Occipital lobe (tissue), 3 donors: ENCODE measurements at places on chromosomes 16 and 17.

- DNase-seq: no peak
Measured at GRCh38 chr16:67542464-67542863, 13.8 kb downstream of the RIPOR1 start.

DNA sequence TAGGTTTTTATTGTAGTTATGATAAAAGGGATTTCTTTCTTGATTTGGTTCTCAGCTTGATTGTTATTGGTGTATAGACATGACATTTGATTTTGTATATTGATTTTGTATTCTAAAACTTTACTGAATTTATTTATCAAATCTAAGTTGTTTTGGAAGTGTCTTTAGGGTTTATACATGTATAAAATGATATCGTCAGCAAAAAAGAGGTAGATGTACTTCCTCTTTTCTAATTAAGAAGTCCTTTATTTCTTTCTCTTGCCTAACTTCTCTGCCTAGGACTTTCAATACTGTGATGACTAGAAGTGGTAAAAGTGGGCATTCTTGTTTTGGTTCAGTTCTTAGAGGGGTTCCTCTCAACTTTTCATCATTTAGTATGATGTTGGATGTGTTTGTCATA, 487.3 kb upstream of the KIF2B start:
- DNase-seq: no peak

DNA sequence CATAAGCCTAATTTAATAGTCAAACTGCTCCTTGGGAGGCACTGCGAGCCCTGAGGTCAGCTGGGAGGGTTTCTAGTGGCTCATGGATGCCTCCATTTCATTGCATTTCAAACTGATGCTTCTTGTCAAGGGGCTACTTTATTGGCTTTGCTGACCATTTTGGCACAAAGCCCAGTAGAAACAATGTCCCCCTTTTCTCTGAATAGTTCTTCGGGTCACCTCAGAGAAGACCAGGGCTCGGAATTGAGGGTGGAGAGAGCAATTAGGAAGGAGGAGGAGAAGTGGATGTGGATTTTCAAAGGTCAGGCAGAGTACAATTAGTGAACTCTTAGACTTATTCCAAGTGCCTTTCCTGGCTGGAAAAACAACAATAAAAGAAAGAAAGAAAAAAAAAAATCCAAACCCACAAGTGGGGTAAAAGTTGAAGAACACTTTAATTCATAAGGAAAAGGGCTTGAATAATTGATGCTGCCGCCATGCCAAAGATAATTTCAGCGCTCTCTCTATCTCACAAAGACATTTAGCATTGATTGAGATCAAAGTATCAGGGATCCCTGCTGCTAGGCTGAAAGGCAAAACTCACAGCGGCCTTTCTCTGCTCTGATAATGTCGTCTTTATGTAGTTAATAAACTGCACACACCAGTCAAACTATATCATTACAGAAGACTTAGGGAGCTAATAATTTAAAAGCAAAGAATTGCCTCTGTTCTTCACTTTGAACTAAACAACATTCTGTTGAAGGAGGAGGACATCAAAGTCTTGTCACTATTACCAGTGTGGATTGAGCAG, 122.7 kb downstream of the RGS9 start:
- no peak for DNase-seq

DNA sequence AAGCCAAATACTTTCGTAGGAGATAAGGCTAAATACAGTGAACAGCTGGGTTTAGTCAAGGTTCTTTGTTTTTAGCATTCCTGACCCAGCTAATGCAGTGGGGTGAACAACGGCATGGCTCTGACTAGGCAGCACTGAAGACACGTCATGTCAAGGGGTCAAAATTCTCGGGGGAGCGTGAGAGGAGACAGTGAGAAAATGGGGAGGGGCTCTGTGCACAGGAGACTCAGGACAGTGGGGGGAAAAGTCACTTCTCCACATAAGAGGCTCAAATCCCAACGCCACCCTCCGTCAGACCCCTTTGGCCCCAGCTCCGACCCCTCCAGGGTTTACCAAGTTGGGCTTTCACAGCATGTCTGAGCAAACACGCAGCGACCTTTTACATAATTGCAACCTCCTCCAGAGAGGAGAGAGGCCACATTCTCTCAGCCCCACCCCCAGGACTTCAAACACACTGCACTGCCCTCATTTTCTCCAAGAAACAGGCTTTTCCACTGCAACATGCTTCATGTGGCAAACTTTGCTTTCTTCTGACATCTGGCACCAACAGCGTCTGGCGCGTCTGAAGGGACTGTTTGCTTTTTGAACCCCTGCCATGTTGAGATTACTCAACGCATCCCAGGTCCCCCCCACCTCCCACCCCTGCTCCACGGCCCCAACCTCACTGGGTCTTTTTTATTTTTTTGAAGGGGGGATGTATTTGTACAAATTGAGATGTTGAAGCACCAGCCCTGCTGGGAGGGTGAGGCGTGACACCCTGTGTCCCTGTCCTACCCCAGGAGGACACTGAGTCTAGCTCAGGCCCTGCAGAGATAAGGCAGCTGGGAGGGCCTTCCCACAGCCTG, 30.0 kb downstream of the AXIN2 start:
- DNase-seq: no peak

GRCh38 chr17:32259586-32259985, 6.0 kb upstream of the RHBDL3 start:
- peak; percentile 37 for DNase-seq

GRCh38 chr17:45346216-45347015, 29.6 kb upstream of the MAP3K14 start:
- no peak for DNase-seq

DNA sequence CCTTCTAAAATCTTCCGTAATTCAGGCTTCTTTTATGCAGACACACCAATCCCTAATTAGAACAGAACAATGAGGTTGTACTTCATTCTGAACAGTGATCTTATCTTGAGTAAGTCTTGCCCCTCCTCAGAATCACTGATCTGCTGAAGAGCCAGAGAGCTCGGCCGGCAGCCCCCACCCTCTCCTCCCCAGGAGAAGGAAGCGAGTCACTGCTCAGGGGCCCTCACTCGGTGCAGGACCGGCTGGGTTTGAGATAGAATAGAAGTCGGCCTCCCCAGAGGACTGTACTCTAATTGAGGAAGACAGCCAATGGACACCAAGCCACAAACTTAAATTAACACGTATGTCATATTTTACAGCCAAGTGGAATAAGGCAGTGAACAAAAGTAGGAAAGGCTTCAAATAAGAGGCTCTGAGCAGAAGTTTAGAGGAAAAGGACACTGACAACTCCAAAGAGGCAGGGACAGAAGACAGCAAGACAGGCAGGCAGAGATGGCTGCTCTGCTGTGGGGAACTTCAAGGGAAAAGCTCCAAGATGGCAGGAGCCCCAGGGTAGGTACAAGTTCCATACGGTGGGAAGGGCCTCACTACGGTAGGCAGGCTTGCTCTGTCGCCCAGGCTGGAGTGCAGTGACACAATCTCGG, 18.6 kb downstream of the CREBBP start:
- no peak for DNase-seq

DNA sequence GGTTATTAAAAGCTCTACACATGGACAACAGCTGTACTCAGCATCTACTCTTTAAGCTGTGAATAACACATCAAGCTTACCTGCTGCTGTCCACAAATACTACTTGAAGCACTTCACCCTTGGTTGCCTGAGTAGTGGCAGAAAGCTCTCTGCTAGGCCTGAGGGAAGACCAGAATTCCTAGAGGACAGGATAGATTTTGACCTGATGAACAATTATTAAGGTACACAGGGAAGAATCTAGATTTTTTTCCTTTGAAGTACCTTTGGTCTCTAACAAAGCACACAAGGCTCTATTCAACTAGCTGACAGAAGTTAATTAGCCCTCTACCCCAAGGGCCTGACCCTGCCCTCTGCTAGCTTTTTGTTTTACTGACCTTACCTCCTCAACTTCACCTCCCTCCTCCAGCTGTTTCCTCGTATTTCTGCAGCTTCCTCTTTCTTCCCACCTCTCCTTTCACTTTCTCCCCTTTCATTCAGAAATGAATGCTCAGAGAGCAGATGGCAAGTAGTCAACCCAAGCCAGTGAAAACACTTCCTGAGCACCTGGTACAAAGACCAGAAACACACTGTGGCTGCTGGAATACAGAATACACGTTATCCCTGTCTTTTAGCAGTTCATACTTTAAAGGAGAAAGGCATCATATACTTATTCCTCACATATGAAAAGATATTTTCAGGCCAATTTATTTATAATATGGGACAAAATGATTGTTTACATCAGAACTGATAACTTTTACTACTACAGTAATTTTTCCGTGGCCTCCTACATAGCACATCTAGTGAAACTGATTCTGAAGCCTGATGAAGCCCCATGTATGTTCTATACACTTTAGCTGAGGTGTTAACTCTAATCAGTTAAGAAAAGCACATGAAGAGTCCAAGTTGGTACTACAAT, 5.7 kb upstream of the VEZF1 start:
- DNase-seq: no peak

- DNase-seq: no peak
Measured at GRCh38 chr17:72255481-72255880, 134.7 kb downstream of the SOX9 start.

DNA sequence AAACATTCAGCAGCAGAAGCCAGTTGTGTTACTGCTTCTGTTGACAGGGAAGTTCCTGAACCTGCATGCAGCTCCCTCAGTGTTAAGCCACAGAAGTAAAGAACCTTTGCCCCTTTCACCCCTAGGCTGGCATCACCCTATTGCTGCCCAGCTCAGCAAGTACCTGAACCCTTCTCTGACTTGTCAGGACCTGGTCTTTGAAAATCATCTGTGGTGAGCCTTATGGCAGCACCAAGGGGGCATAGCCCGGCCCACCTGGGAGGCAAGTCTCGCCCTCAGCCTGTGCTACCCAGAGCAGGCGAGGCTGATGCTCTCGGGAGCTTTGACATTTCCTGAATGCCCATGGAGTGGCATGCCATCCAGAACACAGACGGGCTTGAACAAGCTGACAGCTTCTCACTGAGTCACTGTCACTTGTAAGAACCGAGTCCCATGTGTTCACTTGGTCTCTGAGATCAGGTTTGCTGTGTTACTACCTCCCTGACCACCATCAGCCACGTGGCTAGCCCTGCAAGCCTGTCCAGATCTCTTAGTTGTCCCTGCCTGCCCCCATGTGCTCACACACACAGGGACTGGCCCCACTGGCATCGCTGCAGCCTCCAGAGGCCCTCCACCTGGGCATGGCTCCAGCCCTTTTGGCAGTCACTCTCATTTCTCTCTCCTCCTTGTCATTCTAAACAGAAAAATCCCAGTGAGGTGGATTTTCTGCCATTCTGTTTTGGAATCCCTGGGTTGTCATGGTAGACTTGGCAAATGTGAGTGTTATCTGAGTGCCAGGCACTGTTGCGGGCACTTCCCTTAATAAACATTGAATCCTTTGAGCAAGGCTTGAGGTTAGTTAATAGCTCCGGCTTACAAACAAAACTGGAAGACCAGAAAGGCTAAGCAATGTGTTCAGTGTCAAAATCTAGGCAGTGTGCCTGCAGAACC, 2.9 kb upstream of the CARMIL2 start:
- DNase-seq: no peak

- peak; percentile 63 for DNase-seq
Measured at GRCh38 chr16:89325861-89326471, 108.5 kb downstream of the ZNF778 start.

DNA sequence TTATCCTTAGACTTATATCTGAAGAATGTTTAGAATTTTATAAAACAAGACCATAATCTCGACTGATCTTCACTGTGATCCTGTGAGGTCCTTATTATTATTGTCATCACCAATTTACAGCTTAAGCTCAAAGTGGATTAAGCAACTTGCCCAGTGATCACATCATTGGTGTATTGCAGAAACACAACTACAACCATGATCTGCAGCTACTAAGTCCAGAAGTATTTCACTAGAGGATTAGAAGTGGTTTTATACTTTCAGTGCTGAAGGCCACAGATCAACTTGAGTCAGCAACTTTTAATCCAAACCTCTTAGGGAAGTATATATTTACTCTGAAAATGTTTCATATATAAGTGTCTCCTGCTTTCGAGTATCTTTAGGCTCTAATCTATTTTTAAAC, 624.3 kb upstream of the SOX9 start:
- no peak for DNase-seq

- no peak for DNase-seq
Measured at GRCh38 chr16:17828012-17828411, 357.3 kb upstream of the XYLT1 start.

- no peak for DNase-seq
Measured at GRCh38 chr16:54509456-54509855, 222.9 kb upstream of the IRX3 start.

- peak; percentile 14 for DNase-seq
Measured at GRCh38 chr17:3534881-3535252, 22.7 kb downstream of the TRPV3 start.

GRCh38 chr17:7440113-7440833, 961 bp downstream of the FGF11 start:
- DNase-seq: no peak

DNA sequence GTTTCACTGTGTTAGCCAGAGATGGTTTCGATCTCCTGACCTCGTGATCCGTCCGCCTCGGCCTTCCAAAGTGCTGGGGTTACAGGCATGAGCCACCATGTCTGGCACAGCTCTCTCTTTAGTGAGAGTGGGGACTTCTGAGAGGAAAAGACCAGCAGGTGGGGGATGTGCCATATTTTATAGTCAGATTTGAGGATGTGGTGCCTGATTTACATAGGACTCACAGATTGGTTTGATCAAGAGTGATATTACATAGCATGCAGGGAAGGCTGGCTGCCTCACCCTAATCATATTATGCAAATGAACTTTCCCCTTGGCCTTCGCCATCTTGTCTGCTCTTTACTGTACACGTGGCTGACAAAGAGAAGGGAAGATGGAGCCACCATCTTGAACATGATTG, 28.1 kb upstream of the MAPK3 start:
- DNase-seq: no peak

GRCh38 chr17:39213852-39214251, 11.9 kb downstream of the STAC2 start:
- no peak for DNase-seq

DNA sequence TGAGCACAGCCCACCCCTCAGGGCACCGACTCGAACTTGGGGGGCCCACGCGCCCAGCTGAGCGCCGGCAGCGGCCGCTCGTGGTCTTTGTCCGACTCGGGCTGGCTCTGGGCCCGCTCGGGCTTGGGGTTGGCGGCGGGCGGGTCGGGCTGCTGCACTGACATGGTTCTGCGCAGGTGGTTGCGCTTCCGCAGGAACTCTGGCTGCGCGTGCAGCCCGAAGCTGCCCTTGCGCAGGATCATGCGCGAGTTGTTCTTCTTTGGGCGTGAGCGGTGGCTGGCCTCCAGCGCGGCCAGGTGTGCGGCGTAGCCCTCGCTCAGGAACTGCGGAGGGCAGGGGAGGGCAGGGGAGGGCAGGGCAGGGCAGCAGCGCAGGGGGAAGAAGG, 11.1 kb downstream of the PIMREG start:
- no peak for DNase-seq

DNA sequence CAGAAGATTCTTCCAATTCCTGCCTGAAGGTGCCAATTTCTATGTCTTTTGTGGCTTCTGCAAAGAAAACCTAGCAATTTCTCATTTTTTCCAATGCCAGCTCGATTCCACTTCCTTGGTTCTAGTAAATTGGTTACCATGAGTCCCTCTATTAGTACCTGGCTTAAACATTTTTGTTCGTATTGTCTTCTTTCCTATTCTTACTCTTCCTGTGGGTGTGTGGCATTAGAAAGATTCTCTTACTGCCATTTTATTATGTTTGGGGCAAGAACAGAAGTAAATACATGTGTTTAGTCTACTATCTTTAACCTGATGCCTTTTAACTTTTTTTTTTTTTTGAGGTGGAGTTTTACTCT, 20.3 kb upstream of the MAPK3 start:
- DNase-seq: no peak
